Colonic mucosa (tissue), 4 donors: ENCODE measurements at places on chromosomes 1 and 21. TPM values are rescaled to one million over a fixed set of nuclear protein-coding genes. Genes with fewer than 3 reads are reported as not detected.

The NUP210L gene
- total RNA-seq, result 0.11 TPM

DNA sequence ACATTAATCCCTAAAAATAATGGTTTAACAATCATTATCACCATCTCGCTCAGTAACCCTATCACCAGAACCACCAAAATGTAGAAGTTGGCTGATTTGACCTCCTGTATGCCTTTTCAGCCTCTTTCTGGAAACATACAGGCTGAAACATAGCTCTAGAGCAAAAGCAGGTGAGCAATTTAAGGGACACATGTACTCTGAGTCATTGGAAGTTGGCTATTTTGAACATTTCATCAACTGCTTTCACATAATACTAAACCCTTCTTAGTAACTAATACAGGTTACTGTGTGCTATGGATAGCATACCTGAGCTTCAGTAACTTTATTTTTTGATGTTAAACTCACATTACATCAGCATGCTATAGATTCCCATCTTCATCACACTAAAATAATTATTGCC is 19.8 kb upstream of the DDAH1 start:
- no peak overlapping the region for H3K27ac ChIP-seq
- no peak overlapping the region for H3K4me3 ChIP-seq
- no peak for DNase-seq
- no peaks in the 10 kb centered on the region for H3K36me3 ChIP-seq
- H3K27me3 ChIP-seq, result no peaks in the 10 kb centered on the region

GRCh38 chr1:222921945-222922344 is 107.1 kb downstream of the DISP1 start:
- no peak for DNase-seq
- no peaks in the 10 kb centered on the region for H3K36me3 ChIP-seq
- no peaks in the 10 kb centered on the region for H3K4me1 ChIP-seq
- H3K27ac ChIP-seq, result no peak overlapping the region

DNA sequence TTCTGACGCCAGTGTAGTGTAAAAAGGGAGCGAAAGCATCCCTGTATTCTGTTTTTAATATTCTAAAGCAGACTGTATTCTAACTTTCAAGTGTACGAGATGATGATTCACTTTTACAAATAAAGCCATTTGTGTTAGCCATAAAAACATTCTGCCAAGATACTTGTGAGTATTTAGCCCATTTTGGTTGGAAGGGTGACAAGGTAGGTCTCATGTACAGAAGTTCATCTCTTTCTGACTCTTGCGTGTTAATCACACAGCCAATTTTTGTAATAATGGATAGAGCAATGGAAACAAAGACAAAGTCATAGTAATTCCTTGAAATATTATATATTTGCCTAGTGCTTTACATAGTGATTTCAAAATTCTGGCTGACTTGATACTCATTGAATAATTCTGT is 125.3 kb upstream of the GREM2 start:
- H3K36me3 ChIP-seq, result no peaks in the 10 kb centered on the region
- H3K27me3 ChIP-seq, result no peaks in the 10 kb centered on the region
- H3K4me1 ChIP-seq, result no peaks in the 10 kb centered on the region
- no peak overlapping the region for H3K4me3 ChIP-seq
- no peak overlapping the region for H3K27ac ChIP-seq

DNA sequence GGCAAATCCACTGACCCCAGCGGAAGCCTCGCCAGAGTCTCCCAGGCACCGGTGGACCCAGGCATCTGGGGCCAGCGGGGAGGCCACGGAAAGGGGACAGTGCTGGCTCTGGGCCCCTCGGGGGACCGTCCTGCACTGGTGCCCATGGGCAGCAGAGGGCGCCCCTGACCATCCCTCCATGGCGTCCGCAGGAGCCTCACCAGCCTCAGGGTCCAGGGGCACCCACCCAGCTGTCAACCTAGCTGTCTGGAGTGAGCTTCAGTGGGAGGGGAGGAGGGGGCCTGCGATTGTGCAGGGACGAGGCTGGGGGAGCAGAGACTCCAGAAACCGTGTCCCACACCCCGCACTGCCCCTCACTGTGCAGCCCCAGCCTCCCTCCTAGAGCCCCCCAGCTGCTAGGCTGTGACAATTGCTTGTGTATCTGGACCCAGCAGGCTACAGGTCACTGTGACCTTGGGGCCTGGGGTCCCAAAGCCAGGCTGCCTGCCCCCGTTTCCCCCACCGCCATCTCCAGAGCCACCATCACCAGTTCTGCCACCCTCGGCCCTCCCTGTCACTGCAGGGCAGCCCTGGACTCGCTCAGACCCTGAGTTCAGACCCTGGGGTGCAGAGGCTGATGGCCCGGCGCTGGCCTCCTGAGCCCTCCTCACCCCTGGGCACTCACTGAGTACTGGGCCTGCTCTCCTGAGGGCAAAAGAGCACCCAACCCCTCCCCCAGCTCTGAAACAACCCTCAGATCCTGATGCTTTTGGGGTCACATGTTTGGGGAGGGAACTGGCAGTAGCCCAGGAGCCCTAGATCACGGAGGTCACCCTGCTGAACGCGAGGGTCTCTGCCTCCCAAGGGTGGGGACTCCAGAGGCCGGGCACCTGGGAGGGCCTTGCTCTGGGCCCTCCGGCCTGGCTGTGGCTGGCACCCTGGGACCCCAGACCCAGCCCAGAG is 10.6 kb upstream of the COL6A1 start:
- no peak for DNase-seq
- H3K27me3 ChIP-seq, result peaks cover 32% of the 10 kb centered on the region
- no peaks in the 10 kb centered on the region for H3K36me3 ChIP-seq
- H3K27ac ChIP-seq, result peak overlapping the region; percentile 89
- peaks cover 21% of the 10 kb centered on the region for H3K4me1 ChIP-seq
